ENCODE measurements at places on chromosomes 6 and 20.

DNA sequence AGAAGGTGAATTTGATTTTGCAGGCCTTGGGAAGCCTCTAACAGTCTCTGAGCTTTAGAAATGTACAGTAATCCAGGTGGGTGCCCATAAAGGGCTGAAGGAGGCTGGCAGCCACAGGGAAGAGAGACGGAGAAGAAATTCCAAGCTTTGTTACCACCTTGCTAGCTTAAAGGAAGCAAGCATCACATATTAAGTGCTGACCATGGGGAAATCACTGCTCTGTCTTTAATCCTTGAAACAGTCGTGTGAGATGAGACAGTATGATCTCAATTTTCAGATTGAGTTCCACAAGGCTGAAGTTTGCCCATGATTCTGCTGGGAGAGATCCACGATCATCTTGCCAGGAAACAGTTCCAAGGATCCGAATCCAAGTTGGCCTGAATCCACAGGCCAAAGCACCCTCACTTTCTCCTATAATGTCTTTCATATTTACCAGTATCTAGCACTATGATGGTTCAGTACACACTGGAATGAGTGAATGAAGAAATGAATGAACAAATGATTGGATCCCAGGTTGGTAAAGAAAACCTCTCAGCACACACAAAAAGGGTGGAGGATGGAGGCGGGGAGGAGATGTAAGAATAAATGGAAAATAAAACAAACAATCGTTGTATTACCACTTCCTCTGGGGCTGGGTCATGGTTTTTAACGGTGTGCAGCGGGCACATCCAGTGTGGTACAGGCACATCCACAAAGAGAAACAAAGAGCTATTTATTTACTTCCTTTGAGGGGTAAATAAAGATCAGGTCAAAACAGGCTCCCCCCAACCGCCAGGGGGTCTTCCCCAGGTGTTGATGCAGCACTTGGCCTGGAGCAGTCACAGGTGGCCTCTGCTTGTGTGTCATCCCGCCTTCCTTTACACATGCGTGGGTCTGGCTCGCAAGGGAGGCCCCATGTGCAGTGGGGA lies 28.2 kb upstream of the TAF8 start:
- DNase-seq: no peak

GRCh38 chr6:22476811-22477390 lies 92.5 kb upstream of the HDGFL1 start:
- DNase-seq: no peak

DNA sequence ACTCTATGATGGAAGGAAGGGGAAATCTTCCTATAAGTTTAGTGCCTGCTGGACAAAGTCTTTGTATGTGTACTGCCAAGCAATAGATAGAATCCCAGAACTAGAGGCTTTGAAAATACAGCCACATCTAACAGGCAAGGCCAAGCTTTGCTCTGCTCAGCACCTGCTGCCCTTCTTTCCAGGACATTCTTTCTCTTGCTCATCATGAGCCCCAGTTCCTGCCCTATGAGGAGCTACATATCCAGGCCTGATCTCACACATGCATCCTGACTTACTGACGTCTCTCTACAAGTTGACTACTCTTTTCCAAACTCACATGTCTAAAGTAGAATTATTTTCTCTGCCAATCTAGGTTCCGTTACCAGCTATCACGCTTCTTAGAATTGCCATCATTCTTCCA lies 64.5 kb upstream of the ENPP5 start:
- no peak for DNase-seq

GRCh38 chr6:89145091-89145955 lies 532 bp upstream of the PM20D2 start:
- peak; percentile 52 for DNase-seq

GRCh38 chr6:3522561-3523260 lies 65.9 kb upstream of the SLC22A23 start:
- DNase-seq: no peak

DNA sequence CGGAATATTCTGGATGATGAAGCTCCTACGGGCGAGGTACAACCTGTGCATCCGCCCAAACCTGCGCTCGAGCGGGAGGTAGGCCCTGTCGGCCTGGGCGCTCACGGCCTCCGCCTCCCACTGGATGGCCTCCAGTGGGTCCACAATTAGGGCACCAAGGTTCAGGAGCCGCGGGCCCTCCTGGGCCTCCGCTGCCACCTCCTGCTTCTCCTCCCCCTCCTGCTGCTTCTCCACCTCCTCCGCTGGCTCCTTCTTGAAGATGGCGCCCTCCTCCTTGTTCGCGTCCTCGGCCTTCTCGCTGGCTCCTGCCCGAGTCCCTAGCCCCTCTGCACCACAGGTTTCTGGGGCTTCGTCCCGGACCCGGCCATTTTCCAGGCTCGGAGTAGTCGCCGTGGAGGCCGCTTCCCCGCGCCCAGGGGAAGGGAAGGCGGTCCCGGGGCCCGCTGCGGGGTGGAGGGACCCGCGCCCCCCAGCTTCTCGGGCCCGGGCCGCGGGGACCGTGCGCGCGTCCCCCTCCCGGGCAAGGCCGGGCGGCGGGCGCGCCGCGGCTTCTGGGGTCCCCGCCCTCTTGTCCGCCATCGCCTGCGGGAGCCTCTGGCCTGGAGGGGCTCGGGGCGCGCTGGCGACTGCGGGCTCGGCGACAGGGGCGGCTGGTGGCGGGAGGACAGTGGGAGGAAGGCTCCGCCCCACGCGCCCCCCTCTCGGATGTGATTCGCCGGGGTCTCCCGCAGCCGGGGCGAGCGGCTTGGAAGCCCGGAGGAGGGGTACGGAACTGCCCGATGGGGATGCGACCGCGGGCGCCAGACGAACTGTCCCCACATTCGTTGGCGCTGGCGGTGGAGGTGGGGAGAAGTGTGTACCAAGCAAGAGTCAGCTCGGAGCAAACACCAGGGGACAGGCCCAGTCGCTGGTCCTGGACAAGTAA lies 17.6 kb downstream of the PLAGL2 start:
- no peak for DNase-seq

- DNase-seq: no peak
Observed at GRCh38 chr6:134317471-134318131, at the start of gene SGK1. SGK1 (minus strand) TSS chr6:134318112; CDS start chr6:134317460, 652 bp downstream.

GRCh38 chr20:7980332-7981046 lies 39.1 kb downstream of the TMX4 start:
- DNase-seq: no peak

GRCh38 chr20:62927128-62927705 lies 912 bp upstream of the DIDO1 start:
- no peak for DNase-seq

DNA sequence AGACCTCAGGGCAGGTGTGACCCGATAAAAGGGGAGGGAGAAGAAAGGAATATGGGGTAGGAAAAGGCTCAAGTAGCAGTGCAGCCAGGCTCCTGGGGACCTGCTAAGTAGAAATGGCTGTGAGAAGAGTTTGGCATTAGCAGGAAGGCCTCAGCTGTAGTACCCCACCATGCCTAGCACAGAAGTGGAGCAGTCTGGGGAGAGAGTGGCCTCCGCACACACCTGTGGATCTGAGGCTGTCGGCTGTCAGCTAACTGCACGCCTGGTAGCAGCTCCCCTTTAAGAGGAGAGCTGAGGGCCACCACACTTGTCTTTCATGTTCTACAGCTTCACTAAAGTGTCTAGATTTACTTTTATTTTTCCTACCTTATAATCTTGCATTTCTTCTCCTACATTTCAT lies 24.6 kb downstream of the PDE7B start:
- no peak for DNase-seq

DNA sequence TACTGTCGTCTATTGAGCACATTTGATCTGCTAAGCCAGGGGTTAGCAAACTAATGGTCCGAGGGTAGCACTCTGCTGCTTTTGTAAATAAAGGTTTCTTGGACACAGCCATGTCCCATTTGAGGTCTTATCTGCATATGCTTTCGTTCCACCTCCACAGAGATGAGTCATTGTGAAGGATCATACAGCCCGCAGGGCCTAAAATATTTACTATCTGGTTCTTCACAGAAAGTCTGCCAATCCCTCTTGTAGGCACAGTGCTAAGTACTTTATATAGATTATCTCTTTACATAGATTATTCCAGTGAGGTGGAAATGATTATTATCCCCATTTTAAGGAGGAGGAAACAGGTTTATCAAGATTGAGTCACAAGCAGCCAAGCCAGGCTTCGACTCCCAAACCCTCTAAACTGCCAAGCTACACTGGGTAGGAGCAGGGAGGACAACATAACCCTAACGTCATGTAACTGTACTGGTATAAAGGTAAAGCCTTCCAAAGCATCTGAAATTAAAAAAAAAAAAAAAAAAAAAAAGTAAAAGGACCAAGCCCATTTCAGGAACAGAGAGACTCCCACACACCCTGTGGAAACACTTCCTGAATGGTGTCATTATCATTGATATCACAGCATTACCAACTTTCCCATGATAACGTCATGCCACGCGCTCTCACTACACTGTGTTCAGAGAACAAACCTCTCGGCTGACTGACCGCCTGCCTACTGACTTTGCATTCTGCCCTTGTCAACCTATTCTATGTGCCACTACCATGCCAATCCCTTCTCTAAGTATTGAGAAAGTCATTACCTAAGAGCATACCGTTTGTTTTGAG lies 101.0 kb downstream of the KIF16B start:
- no peak for DNase-seq

GRCh38 chr20:50799890-50800550 lies 5.2 kb downstream of the BCAS4 start:
- DNase-seq: no peak

DNA sequence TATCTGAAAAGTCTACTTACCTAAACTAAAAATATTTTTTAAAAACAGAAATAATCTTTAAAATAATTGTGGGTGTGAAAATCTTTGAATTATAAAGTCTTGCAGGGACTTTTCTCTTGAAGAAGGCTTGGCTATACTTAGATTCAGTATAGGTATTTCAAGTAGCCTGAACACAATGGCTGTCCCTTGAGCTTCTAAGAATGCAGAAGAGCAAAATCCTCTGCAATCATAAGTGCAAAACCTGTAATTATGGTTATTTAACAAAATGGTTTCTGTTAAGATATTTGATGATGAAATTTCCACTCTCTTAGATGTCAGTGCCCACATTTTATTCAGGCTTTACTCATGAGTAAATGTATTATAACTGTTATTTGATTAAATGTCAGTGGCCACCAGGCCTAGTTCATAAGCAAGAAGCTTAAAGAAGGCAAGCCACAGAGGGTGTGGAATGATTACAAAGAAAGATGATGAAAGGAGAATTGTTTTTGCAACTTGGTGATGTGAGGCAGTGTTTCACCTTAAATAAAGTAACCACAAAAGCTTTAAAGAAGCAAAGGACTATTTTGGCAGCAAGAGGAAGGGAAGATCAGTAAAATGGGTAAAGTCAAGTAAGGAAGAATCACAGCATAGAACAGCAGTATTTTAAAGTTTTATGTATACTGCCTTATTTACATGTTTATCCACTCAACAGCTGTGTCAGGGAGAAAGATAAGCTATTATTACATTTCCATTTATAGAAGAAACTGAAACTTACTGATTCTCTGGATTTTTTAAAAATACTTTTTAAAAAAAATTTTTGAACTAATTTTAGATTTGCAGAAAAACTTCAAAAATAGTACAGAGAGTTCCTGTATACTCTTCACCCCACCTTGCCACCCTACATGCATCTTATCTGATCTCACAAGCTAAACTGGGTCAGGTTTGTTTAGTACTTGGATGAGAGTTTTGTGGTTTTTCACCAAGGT lies 351.2 kb upstream of the RUNX2 start:
- DNase-seq: peak; percentile 26

GRCh38 chr6:26311012-26311384 lies 54.0 kb upstream of the BTN3A2 start:
- no peak for DNase-seq

DNA sequence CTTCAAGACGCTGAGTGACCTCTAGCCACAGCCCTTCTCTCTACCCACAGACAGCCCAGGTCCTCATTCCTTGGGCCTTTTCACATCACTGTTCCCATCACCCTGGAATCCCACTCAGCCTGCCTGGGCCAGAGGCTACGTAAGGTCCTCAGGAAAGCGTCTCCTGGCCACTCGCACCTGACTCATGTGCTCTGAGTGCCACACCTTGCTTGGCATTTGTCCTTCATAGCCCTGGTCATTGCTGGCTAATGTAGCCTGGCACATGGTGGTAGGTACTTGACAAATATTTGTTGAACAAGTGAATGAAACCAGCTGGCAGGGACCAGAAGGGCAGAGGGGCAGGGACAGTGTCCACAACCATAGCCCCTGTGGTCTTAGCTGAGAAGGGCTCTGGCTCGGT lies 50.6 kb upstream of the FANCE start:
- no peak for DNase-seq

- DNase-seq: no peak
Observed at GRCh38 chr6:149859368-149859767, 4.8 kb downstream of the LRP11 start.

DNA sequence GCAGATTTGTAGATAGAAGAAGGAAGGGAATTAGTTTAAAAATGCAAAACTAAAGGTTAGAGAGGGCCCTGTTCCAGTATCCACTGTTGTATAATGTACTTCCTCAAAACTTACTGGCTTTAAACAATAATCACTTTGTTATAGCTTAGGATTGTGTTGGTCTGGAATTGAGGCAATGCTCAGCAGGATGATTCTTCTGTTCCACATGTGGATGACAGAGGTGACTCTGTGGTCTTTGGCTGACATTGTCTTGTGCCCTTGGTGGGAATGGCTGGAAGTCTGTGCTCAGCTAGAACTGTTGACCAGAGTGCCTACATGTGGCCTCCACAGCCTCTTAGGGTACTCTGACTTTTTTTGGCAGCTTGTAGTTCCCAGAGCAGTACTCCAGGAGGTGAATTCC lies 143.4 kb downstream of the AIG1 start:
- DNase-seq: no peak

- no peak for DNase-seq
Observed at GRCh38 chr20:63330940-63331339, 30.2 kb downstream of the CHRNA4 start.

GRCh38 chr6:43088654-43089056 lies 12.5 kb downstream of the PTK7 start:
- DNase-seq: no peak

- DNase-seq: no peak
Observed at GRCh38 chr6:140494321-140495108, 1120.1 kb upstream of the CITED2 start.

GRCh38 chr20:24461848-24462247 lies 7.6 kb upstream of the SYNDIG1 start:
- no peak for DNase-seq

DNA sequence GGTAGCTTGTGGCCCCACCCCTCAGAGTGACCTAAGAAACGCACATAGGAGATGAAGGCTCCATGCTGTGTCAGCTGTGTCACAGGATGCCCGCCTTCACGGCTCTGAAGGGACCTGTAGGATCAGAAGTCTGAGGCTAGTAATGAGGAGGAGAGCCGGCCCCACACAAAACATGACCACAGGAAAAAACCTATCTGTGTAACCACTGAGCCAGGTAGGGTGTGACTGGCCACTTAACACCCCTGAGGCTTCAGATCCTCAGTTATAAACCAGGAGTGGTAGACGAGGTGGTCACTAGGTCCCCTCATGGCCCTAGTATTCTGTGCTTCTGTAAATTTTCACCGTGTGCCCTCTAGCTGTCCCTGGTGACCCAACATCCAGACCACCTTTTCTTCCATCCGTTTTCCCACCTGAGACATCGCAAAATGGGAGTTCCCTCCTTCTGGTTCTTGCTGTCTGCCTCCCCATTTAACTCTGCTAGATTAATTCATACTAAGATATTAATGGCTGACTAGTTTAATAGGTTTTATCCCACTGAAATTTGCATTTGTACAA lies 52.8 kb downstream of the TBC1D7 start:
- no peak for DNase-seq

All from GM12878 (cell line).